ENCODE measurements at places on chromosomes 11 and 22.

DNA sequence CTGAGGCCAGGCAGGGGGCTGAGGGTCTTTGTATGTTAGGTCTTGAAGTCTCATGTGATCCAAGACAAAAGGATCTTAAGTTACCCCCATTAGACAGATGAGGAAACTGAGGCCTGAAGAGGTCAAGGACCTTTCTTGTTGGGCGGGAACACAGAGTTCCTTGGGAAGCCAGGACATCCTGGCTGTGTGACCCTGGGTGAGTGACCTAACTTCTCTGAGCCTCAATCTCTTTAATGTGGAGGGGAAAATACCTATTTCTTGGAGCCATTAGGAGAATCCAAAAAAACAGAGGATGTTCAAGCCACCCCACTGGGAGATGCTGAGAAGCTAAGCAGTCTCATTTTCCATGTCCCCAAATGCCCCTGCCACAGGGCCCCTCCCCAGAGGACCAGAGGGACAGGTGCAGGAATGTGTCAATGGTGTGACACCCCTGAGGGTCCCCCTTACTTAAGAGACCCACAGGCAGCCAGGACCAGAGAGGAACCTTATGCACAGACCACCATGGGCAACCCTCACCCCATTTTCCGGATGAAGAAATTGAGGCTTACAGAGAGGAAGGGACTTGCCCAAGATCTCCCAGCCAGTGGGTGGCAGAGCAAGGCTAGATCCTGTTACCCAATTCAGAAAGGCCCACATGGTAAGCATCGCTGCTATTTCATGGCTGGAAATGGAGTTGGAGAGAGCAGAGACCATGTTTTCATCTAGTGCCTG is 8.0 kb downstream of the RAC2 start:
- DNase-seq = no peak

GRCh38 chr11:115613986-115614632 is 109.9 kb upstream of the CADM1 start:
- DNase-seq = no peak

DNA sequence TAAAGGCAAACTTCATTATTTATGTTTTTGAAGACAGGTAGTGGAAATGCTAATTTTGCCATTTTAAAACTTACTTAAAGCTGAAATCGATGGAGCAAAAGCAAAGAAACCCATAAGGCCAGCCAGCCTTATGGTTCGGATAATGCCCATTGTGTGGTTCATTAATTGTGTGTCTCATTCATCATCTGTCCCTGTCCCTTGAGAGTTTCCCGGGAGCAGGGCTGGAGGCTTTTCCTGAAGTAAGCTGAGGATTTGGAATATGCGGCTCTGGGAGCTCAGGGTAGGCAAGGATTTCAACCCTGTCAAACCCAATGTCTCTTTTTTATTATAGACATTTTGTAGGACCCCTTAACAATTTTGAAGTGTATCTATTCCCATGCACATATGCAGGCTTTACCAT is 790.0 kb upstream of the KIRREL3 start:
- DNase-seq = no peak

GRCh38 chr11:35822815-35823495 is 120.9 kb upstream of the LDLRAD3 start:
- DNase-seq = no peak

DNA sequence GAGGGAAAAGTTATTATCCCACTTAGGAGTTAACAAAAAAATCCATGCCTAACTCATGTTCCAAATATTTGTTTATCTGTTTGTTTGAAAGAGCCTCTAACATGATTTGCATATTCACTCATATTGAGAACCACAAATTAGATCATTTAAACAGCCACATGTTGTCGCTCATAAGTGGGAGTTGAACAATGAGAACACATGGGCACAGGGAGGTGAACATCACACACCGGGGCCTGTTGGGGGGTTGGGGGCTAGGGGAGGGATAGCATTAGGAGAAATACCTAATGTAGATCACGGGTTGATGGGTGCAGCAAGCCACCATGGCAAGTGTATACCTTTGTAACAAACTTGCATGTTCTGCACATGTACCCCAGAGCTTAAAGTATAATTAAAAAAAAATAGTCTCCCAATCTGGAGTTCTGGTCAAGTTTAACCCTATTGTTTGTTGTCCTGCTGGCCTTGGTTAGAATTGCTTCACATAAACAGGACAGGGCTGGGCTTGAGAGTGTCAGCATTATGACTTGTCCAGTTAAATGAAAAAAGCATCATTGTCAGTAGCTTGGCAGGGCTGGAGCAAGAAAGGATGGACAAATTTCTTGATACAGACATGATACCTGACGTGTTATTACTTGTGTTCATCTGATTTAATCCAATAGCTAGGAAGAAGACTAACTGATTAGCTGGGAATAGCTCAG is 57.8 kb upstream of the PSMA1 start:
- DNase-seq = no peak

DNA sequence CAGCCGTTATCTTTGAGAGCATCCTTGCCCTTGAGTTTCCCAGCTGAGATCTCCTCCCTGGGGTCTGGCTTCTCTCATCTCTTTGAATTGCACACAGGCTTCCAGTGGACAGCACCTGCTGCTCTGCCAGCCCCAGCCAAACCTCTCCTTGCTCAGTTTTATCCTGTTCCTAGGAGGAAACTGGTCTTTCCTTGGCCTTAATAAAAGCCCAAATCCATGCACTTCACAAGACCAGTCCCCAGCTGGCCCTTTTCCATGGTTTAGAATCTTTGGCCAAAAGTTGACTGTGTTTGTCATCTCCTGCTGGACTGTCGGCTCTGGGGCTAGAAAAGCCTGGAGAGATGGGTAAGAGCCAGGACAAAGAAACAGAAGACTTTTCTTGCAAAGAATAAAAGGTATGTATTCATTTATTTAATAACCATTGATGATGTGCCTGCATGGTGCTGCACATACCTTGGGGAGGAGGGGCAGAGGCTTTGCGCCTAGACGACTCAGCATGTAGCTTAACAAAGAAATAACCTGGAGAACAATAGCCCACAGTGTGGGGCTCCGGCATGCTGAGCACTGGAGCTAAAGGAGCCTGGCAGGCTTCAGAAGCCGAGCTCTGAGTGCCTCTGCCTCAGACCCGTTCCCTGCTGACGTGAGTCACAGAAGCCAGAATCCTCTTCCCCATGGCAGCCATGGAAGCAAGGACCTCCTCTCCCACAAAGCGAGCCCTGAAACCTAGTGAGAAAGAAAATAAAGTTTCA is 319.3 kb upstream of the B3GAT1 start:
- no peak for DNase-seq

GRCh38 chr11:126748793-126749192 is 251.8 kb downstream of the KIRREL3 start:
- no peak for DNase-seq

DNA sequence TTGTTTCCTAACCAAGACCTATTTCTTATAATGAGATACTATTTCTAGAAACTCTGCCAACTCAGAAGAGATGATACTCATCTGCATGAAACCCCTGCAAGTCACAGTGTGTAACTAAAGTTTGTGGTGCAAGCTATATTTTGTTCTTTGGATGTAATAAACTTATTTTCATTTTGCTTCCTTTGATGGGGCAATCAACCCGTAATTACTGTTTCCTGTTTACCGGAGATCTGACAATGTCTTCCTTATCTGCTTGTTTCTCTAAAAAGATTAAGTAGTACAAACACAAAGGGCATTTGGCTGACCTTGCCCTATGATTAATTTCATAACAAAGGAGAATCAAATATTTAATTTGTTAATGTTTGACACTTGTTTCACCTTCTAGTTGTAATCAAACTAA is 846.6 kb upstream of the ANO3 start:
- DNase-seq = no peak

- peak; percentile 15 for DNase-seq
These were observed 39.2 kb upstream of the IGLL5 start for GRCh38 chr22:22848364-22848866.

DNA sequence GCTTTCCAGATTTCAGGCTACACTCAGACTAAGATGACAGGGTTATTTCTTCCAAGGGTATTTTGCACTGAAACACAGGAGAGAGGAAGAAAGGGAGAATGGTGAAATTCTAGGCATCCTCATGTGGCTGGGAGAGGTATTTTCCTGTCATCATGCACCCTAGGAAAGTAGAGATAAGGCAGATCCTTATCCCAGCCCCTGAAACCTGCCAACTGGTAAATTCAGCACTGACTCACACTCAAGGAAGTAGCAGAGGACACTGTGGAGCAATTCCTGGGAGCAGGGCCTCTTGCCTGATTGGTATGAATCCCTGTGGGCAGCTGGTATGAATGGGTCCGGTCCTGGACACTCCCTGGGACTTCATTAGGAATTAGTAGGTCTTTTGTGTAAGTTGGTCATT is 37.6 kb upstream of the SLC5A1 start:
- peak; percentile 5 for DNase-seq

DNA sequence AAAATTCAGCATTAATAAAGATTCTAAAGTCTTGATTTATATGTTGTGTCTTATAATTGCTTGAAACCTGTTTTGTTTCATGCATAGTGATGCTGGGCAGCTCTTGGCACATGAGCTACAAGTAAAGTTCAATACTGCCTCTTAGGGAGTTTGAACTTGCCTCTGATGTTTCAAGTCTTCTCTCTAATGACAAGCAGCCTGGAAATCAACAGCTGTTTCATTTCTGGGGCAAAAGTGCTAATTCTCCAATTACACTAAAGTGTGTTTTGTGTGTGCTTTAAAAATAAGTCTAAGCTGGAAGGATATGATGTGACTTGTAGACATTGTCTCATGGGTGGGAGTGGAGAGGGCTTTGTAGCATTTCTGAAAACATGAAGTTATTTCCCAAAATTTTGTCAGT is 23.7 kb upstream of the SESN3 start:
- DNase-seq = no peak

- no peak for DNase-seq
These were observed 5.4 kb upstream of the NDUFS8 start for GRCh38 chr11:68025047-68025446.

- no peak for DNase-seq
These were observed 33.5 kb upstream of the RAB38 start for GRCh38 chr11:88208745-88209144.

- DNase-seq = no peak
These were observed 1179.8 kb downstream of the BRD1 start for GRCh38 chr22:48647606-48648515.

- no peak for DNase-seq
These were observed 18.2 kb upstream of the C22orf42 start for GRCh38 chr22:32177221-32177765.

GRCh38 chr11:3926458-3927095 is 71.1 kb downstream of the STIM1 start:
- DNase-seq = no peak

GRCh38 chr11:92892802-92893684 is 76.4 kb upstream of the MTNR1B start:
- no peak for DNase-seq

- DNase-seq = no peak
These were observed 124.6 kb downstream of the PHF21B start for GRCh38 chr22:44884968-44885805.

DNA sequence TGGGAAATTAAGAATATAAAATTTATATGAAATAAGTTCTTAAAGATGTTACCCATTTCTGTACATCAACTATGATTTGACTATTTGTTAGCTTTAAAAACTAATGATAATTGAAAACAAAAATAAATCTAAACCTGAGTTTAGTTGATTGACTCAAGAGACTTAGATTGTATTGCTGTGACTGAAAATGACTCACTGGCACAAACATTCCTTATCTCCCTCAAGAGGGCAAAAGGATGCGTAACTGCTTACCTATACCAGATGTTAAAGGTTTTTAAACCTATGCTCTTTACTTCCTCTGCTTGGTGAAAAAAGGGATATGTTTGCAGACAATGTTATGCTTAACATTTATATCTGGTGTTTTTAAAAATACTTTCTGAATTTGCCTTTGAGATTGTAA is 30.3 kb downstream of the ATM start:
- DNase-seq = no peak

GRCh38 chr22:42720263-42721044 is at the start of gene A4GALT:
A4GALT (minus strand) TSS chr22:42720870; CDS start chr22:42693951, 26,919 bp downstream.
- no peak for DNase-seq

- no peak for DNase-seq
These were observed 116.6 kb upstream of the BID start for GRCh38 chr22:17890892-17891291.

GRCh38 chr11:83194281-83195142 is 1.0 kb downstream of the ANKRD42 start:
- peak; percentile 19 for DNase-seq

DNA sequence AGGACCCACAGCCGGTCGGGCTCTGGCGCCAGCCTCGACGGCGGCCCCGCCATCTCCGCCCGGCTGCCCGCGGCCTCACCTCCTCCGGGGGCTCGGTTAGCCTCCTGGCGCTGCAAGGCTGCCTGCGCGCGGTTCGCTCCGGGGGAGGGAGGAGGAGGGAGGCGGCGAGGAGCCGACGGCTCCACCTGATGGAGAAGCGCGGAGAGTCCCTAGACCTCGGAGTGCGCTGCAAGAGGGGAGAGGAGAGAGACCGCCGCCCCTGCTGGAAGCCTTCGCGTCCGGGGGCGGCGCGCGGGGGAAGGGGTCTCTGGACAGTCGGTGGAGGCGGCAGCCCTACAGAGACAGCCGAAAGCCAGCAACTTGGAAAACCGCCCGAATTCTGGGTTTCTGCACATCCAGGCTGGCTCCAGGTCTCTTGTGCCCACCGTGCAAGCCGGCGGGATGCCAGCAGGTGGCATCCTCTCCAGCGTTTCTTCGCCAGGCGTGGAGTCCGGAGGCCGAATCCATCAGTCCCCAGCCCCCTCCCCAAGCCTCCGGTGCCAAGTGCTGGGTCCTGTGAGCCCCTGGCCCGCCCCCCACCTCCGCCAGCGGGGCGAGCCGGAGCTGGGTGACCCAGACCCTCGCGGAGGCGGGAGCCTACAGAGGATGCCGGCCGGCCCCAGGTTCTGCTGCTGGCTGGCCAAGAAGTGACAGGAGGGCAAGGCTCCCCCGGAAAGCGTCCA is 2.9 kb upstream of the KIRREL3 start:
- no peak for DNase-seq

DNA sequence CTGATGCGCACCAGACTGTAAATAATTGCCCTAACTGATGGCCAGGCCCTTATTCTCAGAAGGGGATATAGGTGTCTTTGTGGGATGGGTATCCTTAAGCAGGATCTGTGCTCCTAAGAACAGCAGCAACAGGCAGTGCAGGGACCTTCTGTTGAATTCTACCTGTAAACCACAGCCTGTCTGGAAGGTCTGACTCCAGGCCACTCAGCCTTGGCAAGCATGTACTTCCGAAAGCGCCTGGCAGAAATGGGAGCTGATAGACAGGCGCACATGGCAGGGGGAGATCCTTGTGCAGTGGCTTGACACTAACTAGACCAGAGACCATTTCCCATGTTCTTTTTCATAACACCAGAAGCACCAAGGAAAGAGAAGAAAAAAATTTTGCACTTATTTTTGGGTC is 59.0 kb downstream of the C22orf31 start:
- no peak for DNase-seq

- no peak for DNase-seq
These were observed 18.0 kb downstream of the DERL3 start for GRCh38 chr22:23820748-23821211.

DNA sequence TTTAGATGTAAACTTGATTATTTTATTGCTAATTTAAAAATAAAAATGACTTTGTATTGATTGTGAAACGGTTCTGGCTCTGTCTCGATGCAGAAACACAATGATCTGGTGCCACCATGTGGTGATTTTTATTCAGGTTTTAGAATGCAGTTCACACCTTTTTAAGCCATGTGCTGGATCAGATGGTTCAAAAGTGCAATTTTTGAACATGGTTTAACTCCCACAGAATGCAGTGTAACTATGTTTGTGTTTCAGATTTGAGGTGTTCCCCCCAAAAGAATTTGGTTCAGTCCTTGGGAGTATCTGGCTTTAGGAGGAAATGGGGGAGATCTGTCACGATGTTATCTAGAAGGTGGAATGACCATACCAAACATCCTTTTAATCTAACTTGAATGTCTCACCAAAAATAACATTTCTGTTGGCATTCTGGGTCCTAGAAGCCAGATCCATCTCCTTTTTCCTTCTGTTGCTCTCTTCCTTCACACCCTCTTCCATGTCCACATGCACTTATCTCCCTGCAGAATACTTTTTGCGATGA is 7.9 kb downstream of the MRPL16 start:
- DNase-seq = peak; percentile 46
